ACHN (cell line): ENCODE measurements at places on chromosomes 16 and 17.

- peak; percentile 93 for DNase-seq
These were observed 157.4 kb downstream of the PRKCA start for GRCh38 chr17:66459811-66460270.

- no peak for DNase-seq
These were observed 30.7 kb upstream of the CDH5 start for GRCh38 chr16:66335704-66336329.

GRCh38 chr16:57379579-57379978 is 7.3 kb downstream of the CX3CL1 start:
- no peak for DNase-seq

- peak; percentile 33 for DNase-seq
These were observed 91.4 kb downstream of the SYCE1L start for GRCh38 chr16:77290451-77291115.

GRCh38 chr17:77002103-77003045 is 134.2 kb downstream of the MGAT5B start:
- peak; percentile 98 for DNase-seq

DNA sequence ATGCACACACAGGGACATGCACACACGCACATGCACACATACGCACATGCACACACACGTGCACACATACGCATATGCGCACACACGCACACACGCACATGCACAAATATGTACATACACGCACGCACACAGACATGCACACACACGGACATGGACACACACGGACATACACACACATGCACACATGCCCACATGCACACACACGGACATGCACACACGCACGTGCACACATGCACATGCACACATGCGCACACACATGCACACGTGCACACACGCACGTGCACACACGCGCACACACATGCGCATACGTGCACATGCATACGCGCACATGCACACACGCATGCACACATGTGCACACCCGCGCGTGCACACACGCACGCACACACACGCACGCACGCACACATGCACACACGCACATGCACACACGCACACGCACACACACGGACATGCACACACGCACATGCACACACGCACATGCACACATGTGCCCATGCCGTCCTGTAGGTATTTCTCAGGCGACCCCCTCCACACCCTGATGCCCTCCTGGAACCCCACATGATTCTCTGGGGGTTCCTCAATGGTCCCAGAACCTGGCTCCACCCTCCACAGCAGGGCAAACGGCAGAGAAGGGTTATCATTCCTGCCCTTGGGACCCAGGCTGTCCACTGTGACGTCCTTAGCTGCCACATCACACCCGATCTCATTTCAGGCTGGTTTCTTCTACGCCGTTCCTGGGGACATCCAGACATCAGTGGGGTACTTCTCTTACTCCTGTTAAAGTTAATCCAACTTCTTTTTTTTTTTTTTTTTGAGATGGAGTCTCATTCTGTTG is 9.6 kb upstream of the RBFOX3 start:
- no peak for DNase-seq

- no peak for DNase-seq
These were observed 139.6 kb downstream of the XYLT1 start for GRCh38 chr16:17331071-17331607.
